CD8-positive, alpha-beta T cell (primary cell): ENCODE measurements at places on chromosomes 1 and 21. TPM values are rescaled to one million over a fixed set of nuclear protein-coding genes. Genes with fewer than 3 reads are reported as not detected.

DNA sequence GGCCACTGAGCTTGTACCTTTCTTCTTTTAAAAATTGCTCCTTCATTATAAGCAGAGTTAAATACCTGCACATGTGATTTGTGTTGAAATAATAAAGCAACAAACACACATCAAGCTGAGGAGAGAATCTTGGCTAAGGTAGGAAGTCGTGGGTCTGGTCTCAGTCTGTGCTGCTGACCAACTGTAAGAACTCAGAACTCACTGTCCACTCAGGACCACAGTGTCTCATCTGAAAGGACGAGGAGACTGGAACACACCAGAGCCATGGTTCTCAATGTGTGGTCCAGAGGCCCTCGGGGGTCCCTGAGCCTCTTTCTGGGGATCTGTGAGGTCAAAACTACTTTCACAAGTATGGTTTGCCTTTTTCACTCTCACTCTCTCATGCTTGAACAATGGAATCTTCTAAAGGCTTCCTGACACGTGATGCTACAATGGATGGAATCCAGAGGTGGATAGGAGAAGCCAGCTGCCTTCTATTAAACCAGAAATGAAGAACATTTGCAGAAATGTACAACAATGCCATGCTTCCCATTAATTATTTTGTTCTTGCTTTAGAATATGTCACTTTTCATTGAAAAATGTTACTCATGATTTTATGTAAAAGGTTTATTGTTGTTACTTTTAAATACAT, 17.3 kb upstream of the ETS2 start:
- DNase-seq = no peak

DNA sequence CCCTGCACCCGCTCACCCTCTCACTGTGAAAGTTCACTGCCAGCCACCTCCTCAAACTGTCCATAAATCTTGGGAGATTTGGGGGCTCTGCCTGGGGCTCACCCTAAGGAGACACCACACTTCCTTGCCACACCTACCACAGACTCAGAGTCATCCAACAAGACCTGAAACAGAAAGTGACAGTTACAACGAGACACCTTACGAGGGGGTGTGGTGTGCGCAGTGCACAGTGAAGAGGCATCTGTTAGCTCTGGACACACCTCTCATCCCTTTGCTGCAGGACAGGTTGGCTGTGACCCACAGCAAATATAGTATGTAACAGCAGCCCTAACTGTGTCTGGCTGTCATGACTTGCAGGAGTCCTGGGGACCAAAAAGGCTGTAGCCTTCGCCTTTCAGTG, 190.2 kb downstream of the NR5A2 start:
- no peak for DNase-seq

DNA sequence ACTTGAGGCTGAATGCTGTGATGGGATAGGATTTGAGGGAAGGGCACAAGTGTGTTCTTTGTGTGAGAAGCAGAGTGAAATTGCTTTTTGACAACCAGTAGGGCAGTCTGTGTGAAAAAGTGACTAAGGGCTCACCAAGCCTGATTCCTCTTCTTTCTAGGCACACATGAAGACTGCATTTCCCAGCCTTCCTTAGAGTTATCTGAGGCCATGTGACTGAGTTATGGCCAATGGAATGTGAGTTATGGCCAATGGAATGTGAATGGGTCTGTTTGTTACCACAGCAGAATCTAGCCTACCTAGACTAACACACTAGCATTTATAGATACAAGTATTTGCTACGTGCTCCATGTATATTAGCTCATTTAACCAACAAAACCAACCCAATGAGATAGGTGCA, 35.3 kb upstream of the DIRAS3 start:
- no peak for DNase-seq

DNA sequence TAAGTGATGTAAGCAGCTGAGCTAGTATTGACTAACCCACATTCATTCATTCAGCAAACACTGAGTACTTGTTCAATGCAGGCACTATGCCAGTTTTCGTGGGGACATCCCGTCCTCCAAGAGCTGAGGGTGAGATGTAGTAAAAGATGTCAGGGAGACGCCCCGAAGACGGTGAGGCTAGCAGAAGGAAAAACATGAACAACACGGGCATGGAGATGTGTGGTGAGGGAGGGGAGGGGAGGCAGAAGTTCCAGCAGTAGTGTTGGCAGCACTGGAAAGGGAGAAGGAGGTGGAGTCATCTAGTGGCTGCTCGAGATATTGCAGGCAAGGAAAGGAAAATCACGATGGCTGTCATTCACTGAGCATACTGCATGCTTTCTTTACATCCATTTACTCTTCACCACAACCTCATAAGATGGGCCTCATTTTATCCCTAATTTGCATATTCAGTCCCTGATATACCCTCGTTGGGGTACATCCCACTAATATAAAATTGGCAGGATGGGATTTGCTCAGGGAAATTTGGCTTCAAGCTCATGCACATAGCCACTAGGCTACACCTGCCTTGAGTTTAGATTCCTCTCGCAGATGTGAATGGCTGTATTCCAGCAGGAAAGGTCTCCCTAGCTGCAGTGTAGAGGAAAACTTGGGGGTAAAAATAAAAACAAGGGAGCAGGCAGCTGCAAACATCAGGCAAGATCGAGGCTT, 14.5 kb downstream of the PDZK1IP1 start:
- DNase-seq = peak; percentile 45

KCND3 gene
- not detected for total RNA-seq

SERPINC1 gene
- not detected for total RNA-seq

CFAP74 gene
- not detected for total RNA-seq

DNA sequence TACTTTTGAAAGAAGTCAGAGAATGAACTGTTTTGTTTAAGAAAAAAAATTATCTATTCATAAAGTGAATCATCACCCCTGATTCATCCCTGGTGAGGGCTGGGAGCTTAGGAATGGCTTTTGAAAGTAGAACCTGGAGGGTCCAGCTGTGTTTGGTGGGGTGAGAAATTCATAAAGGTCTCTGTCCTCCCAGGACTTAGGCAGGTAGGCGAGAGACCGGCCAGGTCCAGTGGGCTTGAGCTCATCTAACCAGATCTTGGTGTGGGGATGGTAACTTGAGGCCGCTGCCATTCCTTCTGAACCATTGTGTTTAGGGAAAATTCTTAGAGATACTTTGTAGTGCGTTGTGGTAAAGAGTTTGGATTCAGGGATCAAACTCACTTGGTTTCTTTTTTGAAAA, 156.8 kb upstream of the TNR start:
- no peak for DNase-seq

DNA sequence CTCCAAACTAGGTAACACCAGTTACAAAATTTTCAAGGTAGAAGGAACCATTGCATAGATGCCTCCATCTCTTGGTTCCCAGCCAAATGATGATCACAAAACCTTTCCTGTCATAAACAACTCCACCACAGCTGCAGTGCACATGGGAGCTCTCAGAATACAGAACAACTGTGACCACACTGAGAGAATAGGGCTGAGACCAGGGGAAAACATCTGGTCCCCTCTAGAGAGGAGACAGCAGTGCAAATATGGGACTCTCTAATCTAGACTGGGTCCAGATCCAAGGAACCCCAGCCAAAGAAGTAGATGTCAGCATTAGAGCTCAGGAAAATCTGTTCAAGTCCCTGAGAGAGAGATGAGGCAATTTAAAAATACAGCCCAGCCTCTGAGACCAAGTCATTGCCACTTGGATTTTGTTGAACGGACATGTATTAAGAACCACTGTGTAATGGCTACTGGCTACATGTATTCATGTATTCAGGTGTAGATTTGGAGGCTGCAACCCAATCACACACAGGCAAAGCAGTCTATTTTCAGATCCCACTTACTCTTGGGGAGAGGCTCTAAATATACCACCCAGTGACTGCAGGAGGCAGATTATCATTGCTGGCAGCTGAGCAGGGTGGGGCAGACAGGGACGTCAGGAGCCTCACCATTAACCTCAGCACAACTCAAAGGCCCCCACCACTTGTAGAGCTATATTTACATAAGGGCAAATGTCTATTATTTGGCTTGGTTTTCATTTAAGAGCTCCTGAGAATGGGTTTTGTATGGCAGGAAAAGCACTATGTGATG, 7.6 kb upstream of the RXRG start:
- DNase-seq = no peak

DNA sequence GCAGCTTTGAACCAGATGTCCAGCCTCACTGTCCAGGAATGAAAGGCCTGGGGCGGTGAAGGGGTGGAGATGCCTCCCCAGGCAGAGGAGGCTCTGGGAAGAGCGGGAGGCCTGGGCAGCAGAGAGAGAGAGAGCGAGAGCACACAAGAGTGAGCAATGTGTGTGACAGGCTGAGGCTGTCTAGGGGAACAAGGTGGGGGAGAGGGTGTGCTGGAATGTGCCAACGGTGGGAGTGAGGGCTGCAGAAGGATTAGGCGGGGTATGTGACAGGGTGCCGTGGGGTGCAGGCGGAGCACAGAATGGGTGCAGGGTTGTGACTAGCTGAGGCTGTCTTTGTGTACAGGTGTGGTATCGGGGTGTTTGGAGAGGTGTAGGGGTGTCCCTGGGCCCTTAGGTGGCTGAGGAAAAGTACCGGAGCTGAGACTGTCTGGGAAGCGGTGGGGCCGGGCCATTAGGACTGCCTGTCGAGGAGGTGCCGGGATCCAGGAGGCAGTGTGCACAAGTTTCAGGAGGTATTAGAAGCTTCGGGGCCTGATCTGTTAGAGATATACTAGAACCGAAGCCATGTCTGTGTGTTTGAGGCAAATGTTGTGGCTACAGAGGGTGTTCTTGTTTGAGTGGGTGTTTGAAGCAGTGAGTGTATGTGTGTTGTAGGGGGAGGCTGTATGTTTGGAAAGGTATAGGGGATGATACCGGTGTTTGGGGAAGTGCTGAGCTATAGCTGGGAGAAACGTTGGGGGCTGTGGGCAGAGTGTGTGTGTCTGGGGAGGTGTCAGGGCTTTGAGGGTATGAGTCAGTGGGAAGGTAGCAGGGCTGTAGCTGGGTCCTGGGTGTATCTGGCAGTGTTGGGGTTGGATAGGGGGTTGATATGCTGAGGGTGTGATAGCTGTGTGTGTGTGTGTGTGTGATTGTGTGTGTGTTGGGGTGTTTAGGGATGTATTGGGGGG, 9.1 kb downstream of the AHDC1 start:
- DNase-seq = peak; percentile 37
